Articular chondrocyte of knee joint (primary cell): ENCODE measurements at places on chromosomes 7 and 10. TPM values are rescaled to one million over a fixed set of nuclear protein-coding genes. Genes with fewer than 3 reads are reported as not detected.

Gene SLC39A12
- total RNA-seq = under 0.01 TPM in 1 of 2 replicates, not detected in the other

Gene GDF2
- not detected in 2 replicates for total RNA-seq

Gene AKR1C3
- 107 and 148 TPM in 2 replicates for total RNA-seq

Gene NME8
- not detected in 2 replicates for total RNA-seq

Gene NPY4R
- not detected in 2 replicates for total RNA-seq

Gene SPDYE9
- under 0.01 TPM in 1 of 2 replicates, not detected in the other for total RNA-seq

Gene LDB3
- total RNA-seq = 0.11 and 0.13 TPM in 2 replicates

Gene WNT8B
- total RNA-seq = not detected in 2 replicates

Gene TMEM196
- total RNA-seq = 0.11 and 0.13 TPM in 2 replicates

Gene ABI1
- total RNA-seq = 87.6 and 93.6 TPM in 2 replicates

Gene SPDYE1
- not detected in 2 replicates for total RNA-seq

Gene BLNK
- 0.65 TPM in 1 of 2 replicates, not detected in the other for total RNA-seq

Gene BUB3
- total RNA-seq = 112 and 130 TPM in 2 replicates

Gene ZNF25
- 15.2 and 20.0 TPM in 2 replicates for total RNA-seq

Gene GRID2IP
- under 0.01 and 0.11 TPM in 2 replicates for total RNA-seq

Gene UCMA
- total RNA-seq = not detected in 2 replicates
